Esophagus squamous epithelium (tissue), 5 donors: ENCODE measurements at places on chromosomes 1 and 21.

DNA sequence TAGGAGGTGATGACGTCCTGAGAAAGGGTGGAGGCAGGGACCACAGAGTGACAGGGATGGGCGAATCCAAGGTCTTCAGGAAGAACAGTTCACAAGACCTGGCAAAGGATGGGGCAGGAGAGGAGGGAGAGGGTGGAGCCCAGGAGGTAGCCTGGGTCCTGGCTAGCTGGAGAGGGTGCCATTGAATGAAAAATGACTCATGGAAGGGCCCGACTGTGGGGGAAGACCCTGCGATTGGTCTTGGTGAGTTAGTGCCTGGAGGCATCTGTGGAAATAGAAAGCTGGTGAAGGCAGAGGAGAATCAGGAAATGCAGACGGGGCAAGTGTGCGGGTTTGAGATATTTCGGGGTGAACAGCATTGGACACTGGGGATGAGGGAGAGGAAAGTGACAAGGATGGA is 60.3 kb upstream of the SLC45A1 start:
- no peak for DNase-seq

- no peak for DNase-seq
These were observed 1.5 kb upstream of the COL16A1 start for GRCh38 chr1:31705080-31705866.

GRCh38 chr1:20615946-20616846 is 17.1 kb upstream of the PINK1 start:
- no peak for DNase-seq

GRCh38 chr1:218380125-218380977 is 35.2 kb downstream of the TGFB2 start:
- DNase-seq = no peak

- DNase-seq = no peak
These were observed 107.6 kb downstream of the ETS2 start for GRCh38 chr21:38913120-38913892.

DNA sequence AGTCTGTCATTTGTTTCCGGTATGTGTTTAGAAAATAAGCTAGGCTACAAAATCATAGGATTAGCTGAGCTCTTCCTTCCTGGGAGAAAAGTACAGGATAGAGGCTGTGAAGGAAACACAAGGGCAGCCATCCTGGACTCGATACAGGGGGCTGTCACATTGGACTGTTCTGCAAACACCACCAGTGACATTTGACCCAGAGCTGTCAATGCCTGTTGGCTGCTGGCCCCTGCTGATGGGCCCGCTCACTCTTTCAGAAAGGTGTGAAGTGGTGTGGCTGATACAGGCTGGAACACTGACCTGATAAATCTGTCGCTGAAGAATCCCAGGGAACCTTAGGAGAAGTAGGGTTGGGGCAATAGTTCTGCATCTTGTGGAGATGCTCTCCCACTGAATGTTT is 183.1 kb downstream of the RHOU start:
- no peak for DNase-seq

DNA sequence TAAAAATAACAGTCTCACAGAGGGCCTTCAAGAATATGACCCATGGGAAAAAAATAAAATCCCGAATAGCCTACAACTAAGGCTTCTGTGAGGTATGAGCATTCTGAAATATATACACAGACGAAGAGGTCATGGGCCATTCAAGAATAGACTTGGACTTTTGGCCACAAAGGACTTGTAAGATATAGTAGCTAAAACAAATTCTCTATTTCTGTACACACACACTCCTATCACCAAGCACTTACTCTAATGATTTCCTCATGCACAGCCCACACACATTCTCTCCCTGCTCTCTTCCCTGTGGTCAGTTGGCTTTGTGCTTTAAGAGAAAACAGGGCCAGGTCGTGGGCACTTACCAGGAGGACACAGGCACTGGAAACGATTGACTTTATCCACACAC is 69.7 kb upstream of the ADAM30 start:
- no peak for DNase-seq

DNA sequence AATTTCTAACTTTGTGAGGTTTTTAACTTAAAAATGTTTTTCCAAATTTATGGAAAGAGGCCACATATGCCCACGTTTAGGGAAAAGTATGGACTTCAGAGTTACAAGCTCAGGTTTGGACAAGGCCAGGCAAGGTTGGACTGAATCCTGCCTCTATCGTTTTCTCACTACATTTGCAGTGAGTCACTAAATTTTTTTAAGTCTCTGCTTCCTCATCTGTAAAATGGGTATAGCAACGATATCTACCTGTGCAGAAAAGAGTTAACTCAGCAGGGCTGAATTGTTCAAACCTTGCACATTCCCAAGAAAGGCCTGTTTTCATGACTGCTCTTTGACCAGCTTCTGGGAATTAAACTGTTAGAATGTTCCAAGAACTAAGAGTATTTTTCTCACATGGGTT is 159.1 kb downstream of the LTN1 start:
- DNase-seq = no peak

DNA sequence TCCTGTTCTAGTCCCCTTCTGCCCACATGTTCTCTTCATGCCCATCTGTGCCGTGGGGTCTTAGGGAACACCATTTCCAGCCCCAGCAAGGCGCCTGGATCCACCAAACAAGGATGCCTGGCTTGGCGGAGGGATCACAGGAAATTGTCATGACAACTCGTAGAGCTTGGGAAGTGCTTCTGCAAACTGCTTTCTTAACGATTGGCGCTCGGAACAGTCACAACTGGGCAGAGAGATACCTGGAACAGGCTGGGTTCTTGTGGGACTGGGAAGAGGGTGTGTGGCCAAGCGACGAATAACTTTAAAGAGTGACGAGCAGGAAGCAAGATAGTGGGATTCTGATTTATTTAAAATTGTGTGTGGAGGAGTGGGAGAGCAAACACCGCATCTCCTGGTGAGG is 329.8 kb downstream of the RPS6KC1 start:
- no peak for DNase-seq

- DNase-seq = no peak
These were observed 208.4 kb downstream of the TRABD2B start for GRCh38 chr1:47788761-47789160.

- DNase-seq = no peak
These were observed 417.7 kb downstream of the SIPA1L2 start for GRCh38 chr1:232212253-232212652.

GRCh38 chr1:159849626-159850366 is 12.7 kb downstream of the VSIG8 start:
- DNase-seq = no peak

DNA sequence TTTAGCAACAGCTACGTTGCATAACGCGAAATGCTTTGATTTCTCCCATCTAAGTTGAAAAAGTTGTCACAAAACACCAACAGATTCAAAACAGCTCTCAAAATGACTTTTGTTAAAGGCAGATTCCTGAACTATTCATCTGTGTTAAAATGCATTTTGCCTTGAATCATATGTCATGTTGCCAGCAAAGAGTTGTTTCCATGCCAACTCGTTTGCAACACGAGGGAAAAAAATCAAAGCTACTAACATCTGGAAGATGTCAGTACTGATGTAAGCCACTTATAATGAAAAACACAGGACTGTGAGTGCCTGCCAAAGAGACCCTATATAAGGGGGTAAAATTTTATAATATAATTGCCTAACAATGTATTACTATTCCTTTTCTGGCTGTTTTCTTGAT is 182.7 kb upstream of the PTBP2 start:
- DNase-seq = no peak

DNA sequence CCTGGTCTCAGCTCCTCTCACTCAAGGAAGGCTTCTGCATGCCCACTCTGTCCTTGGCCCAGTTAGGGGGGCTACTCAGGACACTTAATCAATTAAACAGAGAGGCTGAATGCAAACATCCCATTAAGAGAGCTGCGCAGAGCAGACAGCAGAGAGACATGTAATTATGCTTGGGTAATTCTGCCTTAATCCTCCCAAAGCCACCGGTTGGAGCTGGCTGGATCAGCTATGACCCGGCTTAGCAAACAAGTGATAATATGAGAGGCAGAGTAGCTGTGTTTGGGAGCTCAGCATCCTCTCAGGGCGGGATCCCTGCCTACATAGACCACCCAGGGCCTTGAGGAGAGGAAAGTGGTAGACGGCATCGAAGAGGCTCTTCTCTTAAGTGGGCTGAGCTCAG is 183.2 kb downstream of the GRIK3 start:
- no peak for DNase-seq

DNA sequence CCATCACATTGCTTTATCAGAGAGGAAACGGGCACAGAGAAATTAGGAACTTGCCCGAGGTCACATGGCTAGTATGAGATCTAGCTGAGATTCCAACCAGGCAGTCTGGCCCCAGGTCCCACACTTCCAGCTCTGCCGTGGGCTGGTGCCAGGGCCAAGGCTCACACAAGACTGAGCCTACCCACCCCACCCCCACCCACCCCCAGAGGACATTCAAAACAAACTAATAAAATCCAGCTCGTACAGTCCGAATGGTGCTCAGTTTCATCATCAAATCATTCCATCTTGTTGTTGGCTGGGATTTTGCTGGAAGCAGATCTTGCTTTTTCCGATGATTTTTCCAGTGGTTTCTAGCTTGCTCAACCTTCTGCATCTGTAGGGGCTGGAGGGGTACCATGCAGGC is 27.9 kb downstream of the MATN1 start:
- DNase-seq = no peak

DNA sequence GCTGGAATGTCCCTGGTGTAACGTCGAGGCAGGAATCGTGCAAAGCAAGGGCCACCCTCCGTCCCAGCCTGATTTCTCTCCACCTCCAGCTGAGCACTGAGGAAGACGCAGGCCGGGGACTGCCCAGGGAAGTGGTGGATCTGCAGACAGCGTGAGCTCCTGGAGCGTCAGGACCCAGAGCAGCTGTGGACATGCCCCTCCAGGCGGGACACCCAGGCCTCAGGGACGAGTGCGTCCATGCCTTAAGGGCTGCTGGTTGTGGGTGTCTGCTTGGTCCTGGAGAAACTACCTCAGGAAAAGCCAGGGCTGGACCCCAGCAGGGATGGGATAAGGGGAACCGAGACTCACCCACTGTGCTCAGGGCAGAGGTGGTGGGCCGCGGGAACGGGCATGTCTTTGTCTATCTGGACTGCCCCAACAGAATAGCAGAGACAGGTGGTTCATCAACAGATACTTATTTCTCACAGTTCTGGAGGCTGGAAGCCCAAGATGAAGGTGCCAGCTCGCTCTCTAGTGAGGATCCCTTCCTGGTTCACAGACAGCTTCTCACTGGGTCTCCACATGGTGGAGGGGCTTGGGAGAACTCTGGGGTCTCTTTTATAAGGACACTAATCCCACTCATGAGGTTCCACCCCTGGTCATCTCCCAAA is 5.8 kb upstream of the MMEL1 start:
- DNase-seq = no peak

DNA sequence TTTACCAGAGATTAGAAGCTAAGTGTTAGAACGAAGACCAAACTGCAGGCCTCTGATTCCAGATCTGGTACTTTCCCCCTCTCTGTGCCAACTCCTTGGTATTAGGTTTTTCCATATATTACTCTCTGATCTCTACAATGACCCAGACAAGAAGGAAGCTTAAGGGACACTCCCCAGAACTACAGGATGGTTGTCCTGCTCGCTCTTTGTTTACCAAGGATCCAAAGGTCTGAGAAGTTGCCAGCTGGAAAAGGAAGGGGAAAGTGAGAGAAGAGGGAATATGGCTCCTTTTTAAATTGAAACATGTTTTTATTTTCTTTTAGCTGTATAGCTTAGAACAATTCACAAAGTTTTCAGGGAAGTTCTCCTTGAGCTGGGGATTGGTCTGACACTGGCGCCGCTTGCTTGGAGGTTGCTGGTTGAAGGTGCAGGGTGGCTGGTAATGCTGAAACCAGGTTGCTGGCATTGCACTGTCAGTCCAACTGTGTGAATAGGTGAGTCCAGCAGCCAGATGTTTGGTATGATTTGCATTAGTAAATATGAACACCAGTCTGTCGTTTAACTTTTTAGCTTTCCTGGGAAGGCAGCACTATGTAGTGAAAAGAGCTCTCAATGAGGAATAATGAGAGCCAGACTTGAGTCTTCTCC is 89.3 kb downstream of the NOS1AP start:
- no peak for DNase-seq

DNA sequence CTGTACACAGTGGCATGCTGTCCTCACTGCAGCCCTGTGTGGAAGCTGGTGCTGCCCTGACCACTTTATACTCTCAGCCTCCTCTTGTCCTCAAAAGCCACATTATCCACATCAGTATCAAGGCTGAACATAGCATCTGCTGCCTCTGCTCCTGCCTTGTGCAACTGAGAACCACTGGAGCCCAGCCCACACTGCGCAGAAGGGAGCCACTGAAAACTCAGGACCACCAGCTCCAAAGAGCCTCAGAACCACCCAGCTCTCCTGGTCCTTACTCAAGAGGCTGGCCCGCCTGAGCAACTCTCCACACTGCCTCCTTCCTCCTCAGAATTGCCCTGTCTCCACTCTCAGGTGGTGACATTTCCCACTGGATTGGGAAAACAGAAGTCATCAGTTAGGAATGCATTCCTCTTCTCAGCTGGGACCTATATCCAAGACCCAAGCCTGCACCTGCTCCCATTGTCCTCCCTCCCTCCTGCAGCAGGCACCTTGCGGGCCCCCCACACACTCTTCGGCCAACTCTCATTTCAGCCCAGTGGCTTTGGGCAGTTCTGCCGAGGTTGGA is 7.0 kb upstream of the KISS1 start:
- no peak for DNase-seq

DNA sequence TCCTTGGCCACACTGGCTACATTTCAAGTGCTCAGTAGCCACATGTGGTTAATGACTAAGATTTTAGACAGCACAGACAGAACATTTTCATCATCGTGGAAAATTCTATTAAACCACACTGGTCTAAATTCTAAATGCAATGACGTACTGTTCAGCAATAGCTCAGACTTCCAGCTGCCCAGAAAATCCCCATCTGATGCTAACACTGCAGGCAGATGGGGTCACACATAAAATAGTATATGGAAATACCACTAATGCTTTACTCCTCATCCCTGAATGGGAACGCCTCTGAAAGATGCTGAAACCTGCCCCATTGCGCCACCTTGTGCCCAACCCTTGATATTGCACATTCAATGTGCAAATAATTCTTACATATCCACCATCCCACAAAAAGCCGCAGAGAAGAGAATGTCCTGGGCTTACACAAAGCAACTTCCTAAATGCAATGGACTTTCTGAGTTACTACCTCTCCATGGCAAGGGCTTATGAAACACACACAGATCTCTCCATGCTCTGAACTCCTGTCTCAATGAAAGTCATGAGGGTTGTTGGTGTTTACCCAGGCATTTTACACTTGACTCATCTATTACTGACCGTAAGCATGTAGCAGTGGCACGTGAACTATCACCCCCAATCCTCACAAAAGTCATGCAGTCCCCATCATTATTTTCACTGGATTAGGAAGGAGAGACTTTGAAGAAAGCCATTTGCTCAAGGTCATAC is 20.3 kb upstream of the SLC5A9 start:
- DNase-seq = no peak

GRCh38 chr1:109792056-109792831 is 28.5 kb upstream of the EPS8L3 start:
- DNase-seq = no peak
